ENCODE measurements at places on chromosomes 12 and 14.

DNA sequence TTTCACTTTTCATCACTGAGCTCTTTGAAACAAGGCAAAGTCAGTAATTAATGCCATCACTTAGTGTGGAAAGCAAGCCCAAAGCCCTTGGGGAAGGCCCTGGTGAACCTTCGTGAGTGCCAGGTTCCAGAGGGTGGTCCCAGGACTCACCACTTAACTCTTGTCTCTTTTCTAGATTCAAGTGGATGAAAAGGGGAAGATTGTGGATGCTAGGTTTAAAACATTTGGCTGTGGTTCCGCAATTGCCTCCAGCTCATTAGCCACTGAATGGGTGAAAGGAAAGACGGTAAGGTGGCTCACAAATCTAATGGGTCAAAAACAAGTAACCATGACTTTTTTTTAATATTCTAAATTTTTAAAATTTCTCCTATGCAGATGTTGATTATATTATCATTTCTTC lies 2.8 kb downstream of the ISCU start:
- DNase-seq: peak; percentile 24

- DNase-seq: no peak
Observed at GRCh38 chr12:130331146-130331545, 6.5 kb upstream of the PIWIL1 start.

- DNase-seq: no peak
Observed at GRCh38 chr12:15273896-15274295, 48.4 kb upstream of the PTPRO start.

- no peak for DNase-seq
Observed at GRCh38 chr12:82694970-82695369, 8.3 kb downstream of the TMTC2 start.

GRCh38 chr12:7905071-7905470 lies 30.9 kb downstream of the SLC2A3 start:
- DNase-seq: no peak

- no peak for DNase-seq
Observed at GRCh38 chr12:29599381-29599780, 101.9 kb upstream of the OVCH1 start.

DNA sequence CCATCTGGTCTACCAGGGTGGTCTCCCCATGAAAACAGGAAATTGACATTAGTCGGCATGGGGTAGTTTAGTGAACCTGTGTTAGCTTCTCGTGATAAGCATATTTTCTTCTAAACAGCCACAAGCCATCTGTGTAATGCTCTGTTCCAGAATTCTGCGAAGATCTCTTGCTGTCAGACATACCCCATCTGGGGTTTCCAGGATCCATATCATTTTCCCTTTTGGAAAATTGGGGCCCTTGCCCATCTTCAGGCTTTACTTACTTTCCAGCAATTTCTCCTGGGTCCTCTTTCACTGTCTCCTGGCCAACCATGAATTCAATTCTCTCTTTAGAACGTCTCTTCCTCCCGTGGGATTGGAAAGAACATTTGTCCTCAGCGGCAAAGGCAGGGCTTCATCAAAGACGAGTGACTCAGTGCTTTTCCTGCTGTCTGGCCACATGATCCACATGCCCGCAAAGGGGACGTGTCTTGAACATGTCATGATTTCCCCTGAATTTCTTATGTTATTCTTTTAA lies 21.4 kb upstream of the NCOR2 start:
- DNase-seq: peak; percentile 39

DNA sequence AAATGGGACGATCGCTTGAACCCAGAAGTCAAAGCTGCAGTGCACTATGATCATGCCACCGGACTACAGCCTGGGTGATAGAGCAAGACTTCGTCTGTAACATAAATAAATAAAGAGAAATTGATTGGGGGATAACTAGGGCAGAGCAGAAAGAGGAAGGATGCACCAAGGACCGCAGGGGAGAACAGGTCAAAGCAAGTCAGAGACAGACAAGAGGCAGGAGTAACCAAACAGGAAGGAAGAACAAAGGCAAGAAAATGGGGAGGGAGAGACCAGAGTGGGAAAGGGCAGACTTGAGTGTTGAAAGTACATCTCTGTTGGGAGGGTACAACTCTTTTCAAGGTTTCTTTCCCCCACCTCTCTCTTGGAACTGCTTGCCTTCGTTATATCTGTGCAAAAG lies 50.8 kb upstream of the ELK3 start:
- DNase-seq: peak; percentile 23

DNA sequence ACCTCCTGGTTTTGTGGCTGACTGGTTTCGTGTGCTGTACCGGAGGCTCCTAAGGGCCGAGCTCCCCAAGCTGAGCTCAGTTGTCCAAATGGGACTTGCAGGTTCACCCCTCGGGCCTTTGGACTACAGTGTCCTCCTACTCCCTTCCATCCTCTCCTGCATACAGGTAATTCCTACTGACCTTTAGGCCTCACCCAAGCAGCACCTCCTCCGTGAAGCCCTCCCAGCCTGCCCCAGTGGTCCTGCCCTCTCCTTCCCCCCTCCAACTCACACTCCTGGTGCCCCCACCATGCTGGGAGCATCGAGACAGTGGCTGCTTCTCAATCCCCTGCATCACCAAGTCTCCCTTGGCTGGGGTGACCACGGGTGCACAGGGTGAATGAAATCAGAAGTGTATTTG lies 27.1 kb upstream of the YY1 start:
- no peak for DNase-seq

DNA sequence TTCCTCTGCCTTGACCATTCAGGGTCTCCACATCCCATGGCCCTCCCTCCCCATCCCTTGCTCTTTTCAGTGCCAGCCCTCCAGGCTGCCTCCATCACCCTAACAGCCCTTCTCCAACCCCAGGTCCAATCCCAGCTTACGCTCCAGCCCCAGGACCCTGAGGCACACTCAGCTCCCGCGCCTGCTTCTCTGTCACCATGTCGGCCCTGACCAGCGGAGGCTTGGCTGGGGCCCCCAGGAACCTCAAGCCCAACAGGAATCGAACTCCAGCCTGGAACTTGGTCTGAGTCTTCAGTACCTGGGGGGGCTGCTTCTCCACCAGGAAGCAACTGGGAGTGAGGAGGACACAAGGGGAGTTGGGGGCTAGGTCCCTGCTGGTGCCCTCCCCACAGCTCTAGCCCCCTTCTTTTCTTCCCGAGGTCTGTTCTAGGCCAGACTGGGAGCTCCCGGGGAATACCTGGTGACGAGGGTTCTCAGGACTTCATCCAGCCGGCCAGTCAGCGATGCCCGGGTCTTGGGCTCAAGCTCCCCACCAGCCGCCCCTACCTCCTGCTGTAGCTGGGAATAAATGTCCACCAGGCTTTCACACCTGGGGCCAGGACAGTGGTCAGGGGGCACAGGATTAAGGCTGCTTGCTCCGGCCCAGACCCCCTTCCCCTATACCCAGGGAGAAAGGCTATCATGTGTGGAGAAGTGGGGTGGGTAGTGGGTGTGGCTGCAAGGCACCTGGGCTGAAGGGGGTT lies 6.0 kb downstream of the STAT6 start:
- DNase-seq: no peak

- DNase-seq: no peak
Observed at GRCh38 chr12:1360441-1361210, 233.8 kb downstream of the FBXL14 start.

GRCh38 chr12:24966951-24967564 lies 18.2 kb upstream of the BCAT1 start:
- peak; percentile 69 for DNase-seq

DNA sequence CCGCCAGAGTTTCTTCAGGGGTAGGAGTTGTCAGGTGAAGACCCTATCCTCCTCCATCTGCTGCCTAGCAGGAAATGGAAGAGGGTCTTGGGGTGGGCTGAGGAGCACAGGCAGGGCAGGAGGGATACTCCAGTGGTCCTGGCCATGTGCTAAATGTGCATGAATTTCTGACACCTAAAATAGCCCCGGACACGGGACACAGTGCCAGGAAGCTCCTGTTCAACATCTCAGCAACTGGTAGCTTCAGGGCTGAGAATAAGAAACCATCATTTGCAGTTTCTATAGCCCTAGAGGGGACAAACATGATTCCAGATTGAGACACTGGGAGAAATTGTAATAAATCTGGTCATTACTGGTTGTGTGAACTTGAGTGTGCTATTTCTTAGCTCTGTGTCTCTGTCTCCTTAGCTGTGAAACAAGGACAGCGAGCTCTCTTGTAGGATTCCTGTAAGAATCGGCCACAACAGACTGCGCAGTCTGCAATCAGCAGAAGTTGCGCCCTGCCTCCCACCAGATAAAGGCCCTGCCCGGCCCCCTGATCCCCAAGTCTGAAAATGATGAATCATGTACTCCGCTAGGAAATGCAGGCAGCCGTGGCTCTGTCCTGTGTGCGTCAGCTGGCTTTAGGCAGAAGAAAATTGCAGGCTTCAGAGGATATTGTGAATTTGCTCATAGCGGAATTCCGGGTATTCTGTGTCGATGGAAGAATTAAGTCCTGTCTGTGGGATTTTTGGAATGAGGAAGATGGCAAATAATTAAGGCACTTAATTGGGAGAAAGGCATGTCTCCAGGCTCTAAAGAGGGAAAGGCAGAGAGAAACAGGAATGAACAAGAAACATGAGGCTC lies 35.2 kb upstream of the MEG3 start:
- no peak for DNase-seq

GRCh38 chr12:75971253-75971652 lies 60.3 kb downstream of the PHLDA1 start:
- DNase-seq: no peak

DNA sequence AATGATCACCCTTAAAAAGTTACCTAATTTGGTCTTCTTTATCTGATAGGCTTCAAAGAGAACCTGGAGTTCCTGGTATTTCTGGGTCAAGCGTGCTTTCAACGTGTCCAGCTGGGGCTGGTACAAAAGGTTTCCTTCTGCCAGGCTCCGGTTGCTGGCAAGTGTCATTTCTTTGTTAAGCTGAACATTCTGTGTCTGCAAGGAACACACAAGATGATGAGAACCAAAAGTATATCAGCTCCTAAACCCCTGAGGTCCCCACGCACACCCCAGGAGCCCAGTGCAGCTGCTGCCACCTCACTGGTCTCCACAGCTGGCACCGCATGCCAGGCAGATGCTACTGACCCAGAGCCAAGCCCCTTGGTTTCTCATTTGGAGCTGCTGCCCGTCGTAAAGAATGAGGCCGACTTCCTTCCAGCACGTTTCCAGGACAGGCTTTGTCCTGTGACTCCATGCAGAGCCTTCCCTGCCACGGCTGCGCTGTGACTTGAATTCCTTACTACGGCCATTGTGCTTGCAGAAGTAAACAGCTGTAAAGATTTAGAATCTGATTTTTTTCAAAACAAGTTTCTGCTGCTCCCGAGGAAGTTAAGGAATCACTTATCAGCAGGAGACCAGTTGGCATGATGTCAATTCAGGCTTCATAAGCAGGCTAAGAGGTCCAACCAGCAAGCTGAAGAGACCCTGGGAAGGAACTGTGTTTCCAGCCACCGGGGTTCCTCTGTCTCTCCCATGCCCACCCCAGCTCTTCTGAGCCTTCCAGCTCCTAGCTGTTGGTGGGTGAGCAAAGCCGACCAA lies 24.9 kb downstream of the VPS37B start:
- DNase-seq: peak; percentile 27

All from inflammatory macrophage (primary cell).